ENCODE measurements at places on chromosomes 5 and 9. TPM values are rescaled to one million over a fixed set of nuclear protein-coding genes. Genes with fewer than 3 reads are reported as not detected.

DNA sequence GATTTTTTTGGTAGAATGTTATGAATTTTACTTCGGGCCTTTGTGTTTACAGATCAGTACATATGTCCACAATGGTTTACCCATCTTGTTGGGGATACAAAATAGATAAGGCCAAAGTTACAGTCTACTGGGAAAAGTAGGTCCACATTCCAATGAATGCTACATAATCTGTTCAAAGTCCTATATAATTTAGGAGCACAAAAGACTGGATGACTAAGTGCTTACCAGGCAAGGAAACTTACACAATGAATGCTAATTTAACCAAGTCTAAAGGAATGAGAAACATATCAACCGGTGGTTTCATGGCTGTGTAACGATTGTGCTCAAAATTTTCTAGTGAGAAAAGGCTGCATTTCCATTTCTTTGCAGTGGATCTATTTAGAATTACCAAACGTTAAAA is 97.4 kb upstream of the TRPM3 start:
- H3K4me3 ChIP-seq = no peak overlapping the region
- no peaks in the 10 kb centered on the region for H3K36me3 ChIP-seq
- H3K4me1 ChIP-seq = no peaks in the 10 kb centered on the region
- H3K27me3 ChIP-seq = no peaks in the 10 kb centered on the region
- no peak for DNase-seq

DNA sequence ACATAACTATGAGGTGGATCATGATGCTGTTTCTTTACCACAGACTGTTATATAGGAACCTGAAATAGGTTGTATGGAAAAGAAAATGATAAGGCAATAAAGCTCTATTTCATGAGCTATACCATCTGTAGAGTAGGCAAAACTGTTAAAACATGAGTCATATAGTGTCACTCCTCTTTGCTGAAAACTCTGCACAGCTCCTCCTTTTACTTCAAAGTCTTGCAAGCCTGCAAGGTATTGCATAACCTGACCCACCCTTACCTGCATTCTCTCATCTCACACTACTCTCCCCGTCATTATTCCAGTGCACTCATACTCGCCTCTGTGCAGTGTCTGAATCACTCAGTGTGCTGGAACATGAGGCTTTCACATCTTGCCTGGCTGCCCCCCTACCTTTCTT is 790.1 kb downstream of the EFNA5 start:
- H3K36me3 ChIP-seq = no peaks in the 10 kb centered on the region
- H3K4me1 ChIP-seq = no peaks in the 10 kb centered on the region
- no peak overlapping the region for H3K4me3 ChIP-seq
- H3K27me3 ChIP-seq = no peaks in the 10 kb centered on the region
- no peak overlapping the region for H3K27ac ChIP-seq

DNA sequence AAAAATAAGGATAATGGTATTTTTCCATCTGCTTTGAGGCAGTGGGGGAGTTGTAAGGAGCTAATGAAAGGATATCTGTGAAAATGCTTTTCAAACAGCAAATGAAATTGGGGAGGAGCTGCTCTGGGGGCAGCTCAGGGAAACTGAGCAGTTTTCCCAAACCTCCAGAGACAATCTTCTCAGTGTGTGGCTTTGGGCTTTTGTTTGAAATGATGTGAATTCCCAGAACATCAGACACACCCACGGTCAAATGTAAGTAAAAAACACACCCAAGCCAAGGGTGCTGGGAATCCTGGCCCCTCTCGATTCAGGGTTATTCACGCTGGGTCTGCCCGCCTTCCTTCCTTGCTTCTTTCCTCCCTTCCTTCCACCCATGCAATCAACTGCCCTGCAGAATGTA is 512.6 kb downstream of the BNC2 start:
- no peaks in the 10 kb centered on the region for H3K27me3 ChIP-seq
- no peaks in the 10 kb centered on the region for H3K4me1 ChIP-seq
- no peak overlapping the region for H3K4me3 ChIP-seq
- no peaks in the 10 kb centered on the region for H3K36me3 ChIP-seq

- H3K36me3 ChIP-seq = no peaks in the 10 kb centered on the region
- H3K4me1 ChIP-seq = no peaks in the 10 kb centered on the region
- H3K27me3 ChIP-seq = peaks cover 3% of the 10 kb centered on the region
- no peak overlapping the region for H3K4me3 ChIP-seq
These were observed 162.8 kb upstream of the ANKH start for GRCh38 chr5:15034379-15034778.

DNA sequence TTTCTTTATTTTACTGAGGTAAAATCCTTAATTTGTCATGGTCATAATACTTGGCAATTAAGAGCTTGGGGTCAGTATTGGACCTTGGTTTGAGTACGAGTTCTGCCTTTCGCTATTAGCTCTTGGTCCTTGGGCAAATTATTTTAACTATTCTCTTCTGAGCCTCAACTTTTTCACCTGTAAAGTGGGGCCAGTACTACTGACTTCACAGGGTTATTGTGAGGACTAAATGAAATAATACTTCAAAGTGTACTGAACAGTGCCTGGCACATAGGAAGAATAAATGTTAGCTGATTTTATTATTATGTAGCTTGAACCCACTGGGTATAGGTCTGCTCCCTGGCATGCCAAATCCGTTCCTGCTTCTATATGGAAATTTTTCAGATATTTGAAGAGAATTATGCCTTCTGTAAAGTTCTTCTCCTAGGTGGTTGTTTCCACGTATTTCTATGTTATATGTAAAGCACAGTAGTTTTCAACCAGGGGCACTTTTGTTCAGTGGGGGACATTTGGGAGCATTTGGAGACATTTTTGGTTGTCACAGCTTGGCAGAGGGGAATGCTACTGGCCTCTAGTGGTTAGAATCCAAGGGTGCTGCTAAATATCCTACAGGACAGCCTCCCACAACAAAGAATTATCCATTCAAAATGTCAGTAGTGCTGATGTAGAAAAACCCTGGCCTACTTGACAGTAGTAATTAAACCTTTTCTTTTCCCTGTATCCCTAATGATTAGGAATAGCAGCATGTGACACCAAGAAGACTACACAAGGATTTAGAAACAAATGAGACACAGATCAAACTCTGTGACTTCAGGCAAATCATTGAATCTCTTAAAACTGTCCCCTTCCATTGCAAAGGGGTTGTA is 4.5 kb downstream of the RCL1 start:
- no peak overlapping the region for H3K27ac ChIP-seq
- H3K36me3 ChIP-seq = no peaks in the 10 kb centered on the region
- peaks cover 14% of the 10 kb centered on the region for H3K4me1 ChIP-seq
- H3K4me3 ChIP-seq = no peak overlapping the region
- H3K27me3 ChIP-seq = no peaks in the 10 kb centered on the region

DNA sequence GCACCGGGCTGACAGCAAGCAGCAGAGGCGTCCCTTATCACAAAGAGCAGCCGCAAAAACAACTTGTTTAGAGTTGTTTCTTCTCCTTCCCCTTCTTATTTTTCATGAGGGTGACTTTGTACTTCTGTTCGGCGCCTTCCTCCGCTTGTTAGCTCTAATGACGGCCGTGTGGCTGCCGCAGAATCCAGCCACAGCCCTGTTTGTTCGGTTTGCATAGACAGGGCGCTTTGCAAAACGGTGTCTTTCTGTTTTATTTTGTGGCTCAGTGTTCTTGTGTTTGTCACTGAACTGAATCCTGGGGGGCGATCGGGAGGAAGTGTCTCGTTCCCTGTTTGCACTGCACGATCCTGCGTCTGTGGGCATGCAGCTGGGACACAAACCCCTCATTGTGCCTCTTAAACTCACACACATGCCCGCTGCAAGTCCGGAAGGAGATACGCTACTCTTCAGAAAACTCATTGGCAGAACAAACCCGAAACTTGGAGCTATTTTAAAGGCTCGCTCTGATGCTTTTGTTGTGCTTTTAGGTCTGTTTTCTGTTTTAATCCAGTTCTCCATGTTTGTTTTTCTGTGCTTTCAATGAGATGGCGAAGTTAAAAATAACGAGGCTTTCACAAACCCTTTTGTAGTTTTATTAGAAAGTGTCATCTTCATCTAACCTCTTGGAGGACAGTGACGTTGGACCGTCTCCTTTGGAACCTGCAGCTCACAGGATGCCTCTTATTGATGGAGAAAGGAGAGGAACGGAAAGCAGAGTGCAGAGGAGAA is 213.9 kb downstream of the IRX2 start:
- H3K4me3 ChIP-seq = no peak overlapping the region
- H3K36me3 ChIP-seq = no peaks in the 10 kb centered on the region
- H3K4me1 ChIP-seq = no peaks in the 10 kb centered on the region
- no peak overlapping the region for H3K27ac ChIP-seq
- no peak for DNase-seq

DNA sequence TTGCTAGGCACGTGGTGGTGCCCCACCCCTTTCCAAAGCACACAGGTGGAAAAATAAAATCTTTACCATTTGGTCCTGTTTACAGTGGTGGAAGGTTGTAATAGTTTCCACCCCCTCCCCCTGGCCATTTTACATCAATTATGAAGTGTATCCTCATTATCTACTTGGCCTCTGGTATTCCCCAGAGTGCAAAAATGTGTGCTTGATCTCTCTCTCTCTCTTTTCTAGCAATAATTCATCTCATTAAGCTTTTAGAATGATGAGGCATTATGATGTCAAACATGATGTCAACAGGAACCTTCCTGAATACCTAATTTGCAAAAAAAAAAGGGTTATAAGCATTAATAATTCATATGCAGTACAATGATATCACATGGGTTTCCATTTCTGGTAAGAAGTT is 3.1 kb downstream of the PDE8B start:
- H3K4me3 ChIP-seq = no peak overlapping the region
- H3K27me3 ChIP-seq = peaks cover 23% of the 10 kb centered on the region
- no peak overlapping the region for H3K27ac ChIP-seq
- H3K36me3 ChIP-seq = no peaks in the 10 kb centered on the region
- DNase-seq = no peak

Gene EIF4EBP3
- 5.8 TPM for total RNA-seq

- no peaks in the 10 kb centered on the region for H3K36me3 ChIP-seq
- H3K27ac ChIP-seq = no peak overlapping the region
- H3K27me3 ChIP-seq = no peaks in the 10 kb centered on the region
- no peak for DNase-seq
- H3K4me1 ChIP-seq = peaks cover 3% of the 10 kb centered on the region
These were observed 399.5 kb downstream of the ENC1 start for GRCh38 chr5:74240783-74241750.

- no peaks in the 10 kb centered on the region for H3K27me3 ChIP-seq
- H3K4me3 ChIP-seq = peak overlapping the region; percentile 99
- peak overlapping the region; percentile 100 for H3K27ac ChIP-seq
- no peaks in the 10 kb centered on the region for H3K36me3 ChIP-seq
- peaks cover 3% of the 10 kb centered on the region for H3K4me1 ChIP-seq
- peak; percentile 51 for DNase-seq
These were observed 795 bp upstream of the PJA2 start for GRCh38 chr5:109410389-109411148.

DNA sequence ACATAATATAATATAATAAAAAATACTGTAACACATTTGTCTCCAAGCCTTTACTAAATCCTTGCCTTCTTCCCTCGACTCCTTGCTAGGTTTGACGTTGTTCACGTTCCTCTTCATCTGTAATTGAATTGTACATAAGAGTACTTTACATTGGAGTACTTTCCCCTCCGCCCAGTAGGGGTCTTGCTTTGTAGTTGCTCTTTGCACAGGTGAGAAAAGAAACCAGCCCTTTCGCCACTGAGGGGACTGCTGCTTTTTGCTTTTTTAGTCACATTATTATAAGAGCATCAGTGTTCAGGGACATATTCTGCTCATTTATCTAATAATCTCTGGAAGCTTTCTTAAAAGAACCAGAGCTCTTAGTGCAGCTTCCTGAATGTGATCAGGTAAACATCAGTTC is 115.0 kb downstream of the CETN3 start:
- H3K36me3 ChIP-seq = no peaks in the 10 kb centered on the region
- H3K4me1 ChIP-seq = no peaks in the 10 kb centered on the region
- no peak for DNase-seq
- H3K27ac ChIP-seq = no peak overlapping the region
- no peak overlapping the region for H3K4me3 ChIP-seq

DNA sequence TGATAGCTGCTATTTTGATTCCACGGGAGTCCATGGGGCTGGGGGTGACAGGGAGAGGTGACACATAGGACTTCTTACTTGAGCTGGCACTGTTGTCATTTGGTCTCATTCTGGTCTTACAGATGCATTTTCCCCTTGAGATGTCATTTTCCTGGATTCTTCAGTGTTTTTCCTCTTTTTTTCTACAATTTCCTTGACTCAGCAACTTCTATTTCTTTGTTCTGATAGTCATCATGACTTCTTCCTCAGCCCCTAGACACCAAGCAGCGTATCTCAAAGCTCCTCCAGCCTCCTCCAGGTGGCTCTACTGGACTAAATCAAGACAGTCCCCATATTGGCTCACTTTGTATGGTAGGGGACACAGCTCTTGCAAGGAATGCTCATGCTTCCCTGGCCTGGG is 16.5 kb downstream of the LVRN start:
- H3K27me3 ChIP-seq = no peaks in the 10 kb centered on the region
- H3K36me3 ChIP-seq = no peaks in the 10 kb centered on the region
- no peaks in the 10 kb centered on the region for H3K4me1 ChIP-seq
- no peak for DNase-seq
- H3K27ac ChIP-seq = no peak overlapping the region
- no peak overlapping the region for H3K4me3 ChIP-seq

Gene BASP1
- total RNA-seq = 2.5 TPM

DNA sequence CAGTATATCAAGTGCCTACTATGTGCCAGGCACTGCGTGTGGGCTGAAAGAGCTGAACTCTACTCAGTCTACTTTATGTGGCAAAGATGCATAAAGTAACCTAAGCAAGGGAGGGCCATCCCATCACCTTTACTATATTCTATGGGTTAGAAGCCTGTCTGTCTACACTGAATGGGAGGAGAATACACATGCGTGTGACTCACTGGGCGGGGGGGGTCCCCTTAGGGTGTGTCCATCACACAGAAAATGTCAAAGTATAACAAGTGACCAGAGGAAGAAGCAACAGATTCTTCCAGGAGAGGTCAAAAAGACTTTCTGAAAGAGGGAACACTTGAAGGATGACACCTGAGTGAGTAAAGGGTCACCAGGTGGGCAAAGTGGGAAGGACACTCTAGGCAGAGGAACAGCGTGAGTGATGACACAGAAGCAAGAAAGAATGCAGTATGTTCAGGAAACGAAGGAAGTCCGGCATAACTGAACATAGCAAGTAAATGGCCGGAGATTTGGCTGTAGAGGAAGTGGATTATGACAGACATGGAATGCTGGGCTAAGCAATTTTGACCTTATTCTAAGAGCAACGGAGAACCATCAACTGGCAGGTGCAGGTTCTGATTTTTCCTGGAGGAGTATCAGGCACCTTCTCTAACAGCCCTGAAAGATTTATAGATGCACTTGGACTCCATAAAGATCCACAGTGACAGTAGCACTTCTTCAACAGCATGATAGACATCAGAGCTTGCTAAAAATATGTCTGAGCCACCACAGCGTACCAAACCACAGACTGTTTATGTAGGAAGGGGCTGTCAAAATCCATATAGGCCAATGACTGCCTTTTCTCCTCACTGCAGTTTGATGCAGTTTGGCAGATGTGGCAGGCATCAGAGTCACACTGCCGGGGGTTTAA is 8.0 kb upstream of the WHRN start:
- no peak overlapping the region for H3K27ac ChIP-seq
- H3K36me3 ChIP-seq = no peaks in the 10 kb centered on the region
- DNase-seq = no peak
- peaks cover 7% of the 10 kb centered on the region for H3K4me1 ChIP-seq
- H3K27me3 ChIP-seq = peaks cover 7% of the 10 kb centered on the region

GRCh38 chr5:120545951-120546350 is 81.9 kb downstream of the PRR16 start:
- no peak for DNase-seq
- no peaks in the 10 kb centered on the region for H3K27me3 ChIP-seq
- no peak overlapping the region for H3K4me3 ChIP-seq
- H3K36me3 ChIP-seq = no peaks in the 10 kb centered on the region
- H3K4me1 ChIP-seq = no peaks in the 10 kb centered on the region
- H3K27ac ChIP-seq = no peak overlapping the region

GRCh38 chr5:68429510-68429909 is 214.0 kb downstream of the PIK3R1 start:
- H3K36me3 ChIP-seq = no peaks in the 10 kb centered on the region
- no peak overlapping the region for H3K4me3 ChIP-seq
- H3K4me1 ChIP-seq = peaks cover 24% of the 10 kb centered on the region
- no peak overlapping the region for H3K27ac ChIP-seq

Gene PLPPR1
- total RNA-seq = not detected
